SJSA1 (cell line): ENCODE measurements at places on chromosomes 6 and 20. TPM values are rescaled to one million over a fixed set of nuclear protein-coding genes. Genes with fewer than 3 reads are reported as not detected.
A peak's percentile ranks its signal among the peaks of the same experiment; 100 is the strongest.

GRCh38 chr6:163384510-163384909 lies 30.0 kb upstream of the QKI start:
- DNase-seq = no peak

- no peak for DNase-seq
Measured at GRCh38 chr6:159890792-159891191, at the start of gene MAS1. Gene MAS1, plus strand, starts transcription at chr6:159890988. Its CDS starts 15,968 bp downstream, at chr6:159906956.

CPXM1 gene
- 1.2 TPM in 1 of 2 replicates, not detected in the other for total RNA-seq

- DNase-seq = no peak
Measured at GRCh38 chr6:162670345-162670744, 57.2 kb downstream of the PRKN start.

DNA sequence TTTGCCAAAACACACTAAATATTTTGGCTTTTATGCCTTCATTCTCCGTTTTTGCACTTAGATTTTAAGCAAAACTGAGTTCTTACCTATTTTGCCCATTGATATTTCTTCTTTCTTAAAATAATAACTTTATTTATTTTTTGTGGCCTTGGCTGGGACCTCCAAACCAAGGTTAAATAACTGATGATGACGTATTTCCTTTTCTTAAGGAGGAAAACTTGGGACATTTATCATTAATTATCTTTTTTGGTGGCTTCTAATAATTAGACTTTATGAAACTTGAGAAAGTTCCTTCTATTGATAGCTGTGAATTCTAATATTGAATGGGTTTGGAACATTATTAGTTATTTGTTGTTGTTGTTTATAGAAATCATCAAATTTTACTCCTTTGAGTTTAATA lies 154.5 kb downstream of the ADGB start:
- DNase-seq = no peak

PROKR2 gene
- not detected in 2 replicates for total RNA-seq

GRCh38 chr20:51446656-51447055 lies 95.9 kb downstream of the NFATC2 start:
- peak; percentile 91 for DNase-seq

- DNase-seq = no peak
Measured at GRCh38 chr6:47634210-47635047, 64.0 kb upstream of the ADGRF4 start.

ME1 gene
- total RNA-seq = 45.8 and 54.7 TPM in 2 replicates

SALL4 gene
- 0.79 and 2.3 TPM in 2 replicates for total RNA-seq

- DNase-seq = no peak
Measured at GRCh38 chr20:60085551-60086132, 127.4 kb downstream of the CDH26 start.

ZCCHC3 gene
- total RNA-seq = 25.2 and 29.4 TPM in 2 replicates

TBC1D7 gene
- total RNA-seq = 22.9 and 36.5 TPM in 2 replicates
